ENCODE measurements at places on chromosomes 2 and 18. TPM values are rescaled to one million over a fixed set of nuclear protein-coding genes. Genes with fewer than 3 reads are reported as not detected.

DNA sequence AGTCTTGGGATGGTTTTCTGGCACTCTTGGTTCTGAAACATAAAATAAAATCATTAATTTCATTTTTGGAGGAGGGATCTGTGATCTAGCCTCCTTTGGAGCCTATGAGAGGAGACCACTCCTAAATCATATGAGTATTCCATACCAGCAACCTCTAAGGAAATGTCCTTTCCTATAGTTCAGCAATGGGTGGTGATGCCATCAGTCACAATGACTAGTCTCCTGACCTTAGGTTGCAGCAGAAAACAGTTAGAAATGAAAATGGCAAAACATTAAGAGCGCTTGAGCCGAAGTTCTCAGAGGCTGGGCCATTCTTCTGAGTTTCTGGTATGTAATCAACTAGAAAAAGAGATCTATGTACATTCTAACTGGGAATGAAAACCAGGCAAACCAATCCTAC, 56.5 kb downstream of the TMEM247 start:
- DNase-seq: no peak

DNA sequence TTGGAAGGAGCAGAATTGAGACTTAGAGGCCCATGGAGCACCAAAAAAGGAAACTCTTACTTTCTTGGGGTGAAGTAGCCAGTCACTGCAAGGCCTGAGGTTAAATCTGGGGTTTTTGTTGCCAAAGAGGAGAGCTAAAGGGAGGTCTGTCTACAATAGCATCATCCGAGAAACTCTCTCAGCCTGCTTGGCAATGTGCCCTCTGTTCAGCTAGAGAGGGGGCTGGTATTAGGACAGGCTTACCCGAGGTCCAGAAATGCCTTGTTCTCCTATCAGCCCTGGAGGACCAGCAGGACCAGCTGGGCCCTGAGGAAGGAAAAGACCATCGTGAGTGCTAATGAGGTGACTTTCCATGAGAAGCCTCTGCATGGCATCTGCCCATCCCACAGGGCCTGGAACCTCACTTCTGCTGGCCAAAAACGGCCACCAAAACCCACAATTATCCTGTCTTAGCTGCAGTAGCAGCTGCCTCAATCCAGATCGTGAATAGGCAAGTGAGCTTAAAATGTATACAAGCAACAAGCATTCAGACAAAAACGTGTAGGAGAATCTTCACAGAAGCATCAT, 61.6 kb downstream of the COL6A3 start:
- no peak for DNase-seq

- DNase-seq: no peak
These were observed 20.1 kb downstream of the MAPRE2 start for GRCh38 chr18:35061336-35061735.

DNA sequence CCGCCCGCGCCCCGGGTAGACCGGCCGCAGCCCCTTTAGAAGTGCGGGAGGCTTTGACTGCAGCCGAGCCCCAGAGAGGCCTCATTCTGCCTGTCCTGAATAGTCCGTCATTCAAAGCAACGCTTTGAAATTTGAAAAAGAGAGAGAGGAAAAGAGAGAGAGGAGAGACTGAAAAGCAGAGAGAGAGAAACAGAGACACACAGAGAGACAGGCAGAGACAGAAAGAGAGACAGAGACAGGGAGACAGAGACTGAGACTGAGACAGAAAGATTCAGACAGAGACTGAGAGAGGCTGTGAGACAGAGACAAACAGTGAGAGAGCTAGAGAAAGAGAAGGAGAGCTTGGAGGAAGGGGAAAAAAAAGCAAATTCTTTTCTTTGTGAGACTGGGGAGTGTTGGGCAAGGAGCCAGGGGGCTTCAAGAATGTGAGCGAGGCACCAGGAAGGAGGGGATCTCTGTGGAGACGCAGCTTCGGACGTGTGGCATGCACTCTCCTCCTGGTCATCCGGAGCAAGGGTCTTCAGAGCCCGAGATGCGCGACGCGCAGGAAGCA, 73.1 kb downstream of the MYCN start:
- DNase-seq: no peak

GRCh38 chr2:11662882-11663281, 7.1 kb downstream of the NTSR2 start:
- no peak for DNase-seq

DNA sequence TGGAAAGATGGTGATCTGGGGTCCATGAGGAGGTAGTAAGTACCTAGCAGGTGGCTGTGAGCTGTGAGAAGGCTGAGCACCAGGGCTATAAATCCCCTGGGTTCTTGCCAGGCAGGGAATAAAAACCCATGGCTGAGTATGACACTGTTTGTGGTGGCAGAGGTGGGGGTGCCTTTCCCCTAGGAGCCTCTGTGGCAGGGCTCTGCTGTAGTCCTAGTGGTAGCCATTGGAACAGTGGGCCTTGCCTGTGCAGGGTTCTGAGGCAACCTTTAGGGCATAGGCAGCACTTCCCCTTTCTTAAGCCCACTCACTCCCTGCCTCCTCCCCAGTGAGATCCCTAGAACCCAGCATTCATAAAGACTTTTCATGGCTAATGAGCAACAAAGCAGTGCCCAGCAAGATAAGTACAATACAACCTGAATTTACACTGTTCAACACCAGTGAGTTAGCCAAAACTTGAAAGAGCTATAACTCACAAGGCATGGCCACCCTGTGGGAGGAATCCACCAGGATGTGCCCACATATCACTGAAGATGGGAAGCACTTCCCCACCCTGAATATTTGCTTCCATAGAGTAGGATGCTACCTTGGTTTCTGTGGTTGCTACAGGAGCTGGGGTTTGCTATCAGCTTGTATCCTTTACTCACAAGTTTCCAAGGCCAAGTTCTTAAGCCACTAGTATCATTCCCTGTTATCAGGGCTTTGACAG, 100.9 kb upstream of the NEUROD1 start:
- no peak for DNase-seq

GRCh38 chr2:206105541-206105940, 19.6 kb upstream of the INO80D start:
- no peak for DNase-seq

DNA sequence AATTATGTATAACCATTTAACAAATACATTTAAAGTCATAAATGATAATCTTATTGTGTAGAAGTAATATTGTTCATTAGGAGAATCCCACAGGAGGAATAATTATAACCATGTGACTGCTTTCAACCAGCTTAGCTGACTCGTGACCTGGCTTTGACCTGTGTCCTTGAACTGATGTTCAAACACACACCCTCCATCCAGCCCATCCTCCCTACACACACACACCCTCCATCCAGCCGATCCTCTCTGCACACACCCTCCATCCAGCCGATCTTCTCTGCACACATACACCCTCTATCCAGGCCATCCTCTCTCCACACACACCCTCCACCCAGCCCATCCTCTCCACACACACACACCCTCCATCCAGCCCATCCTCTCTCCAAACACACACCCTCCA, 83.5 kb downstream of the EIPR1 start:
- DNase-seq: peak; percentile 8

The SCTR gene
- not detected for total RNA-seq

The ANKRD30B gene
- 1.1 TPM for total RNA-seq

The NEDD4L gene
- 18.1 TPM for total RNA-seq

GRCh38 chr2:102979429-102979828, 217.6 kb downstream of the TMEM182 start:
- no peak for DNase-seq

DNA sequence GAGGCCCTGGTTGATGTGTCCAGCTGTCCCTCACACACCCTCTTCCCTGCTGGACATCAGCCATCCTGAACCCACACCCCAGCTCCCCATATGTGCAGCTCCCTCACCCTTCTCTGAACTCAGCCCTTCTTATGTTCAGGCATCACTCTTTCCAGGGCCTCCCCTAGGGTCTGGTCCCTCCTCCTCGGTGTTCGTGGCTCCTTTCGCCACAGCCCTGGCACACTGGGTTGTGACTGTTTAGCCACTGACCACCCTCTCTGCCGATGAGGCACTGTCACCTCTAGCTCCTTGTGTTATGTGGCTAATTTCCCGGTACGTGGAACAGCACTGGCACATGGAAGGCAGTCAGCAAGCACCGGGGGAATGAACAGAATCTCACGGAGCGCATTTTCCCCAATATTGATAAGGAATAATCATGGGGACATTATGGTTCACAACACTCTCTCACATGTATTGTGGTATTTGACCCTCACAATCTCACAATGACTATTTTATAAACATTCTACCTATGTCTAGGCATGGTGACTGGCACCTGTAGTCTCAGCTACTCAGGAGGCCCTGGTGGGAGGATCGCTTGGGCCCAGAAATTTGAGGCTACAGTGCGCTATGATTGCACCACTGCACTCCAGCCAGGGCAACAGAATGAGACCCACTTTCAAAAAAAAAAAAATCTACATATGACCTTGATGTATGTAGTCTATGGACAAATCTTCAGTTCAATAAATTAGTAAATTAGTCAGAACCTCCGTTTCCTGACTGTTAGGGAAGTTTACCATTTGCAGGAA, 292.1 kb downstream of the MYT1L start:
- DNase-seq: no peak

DNA sequence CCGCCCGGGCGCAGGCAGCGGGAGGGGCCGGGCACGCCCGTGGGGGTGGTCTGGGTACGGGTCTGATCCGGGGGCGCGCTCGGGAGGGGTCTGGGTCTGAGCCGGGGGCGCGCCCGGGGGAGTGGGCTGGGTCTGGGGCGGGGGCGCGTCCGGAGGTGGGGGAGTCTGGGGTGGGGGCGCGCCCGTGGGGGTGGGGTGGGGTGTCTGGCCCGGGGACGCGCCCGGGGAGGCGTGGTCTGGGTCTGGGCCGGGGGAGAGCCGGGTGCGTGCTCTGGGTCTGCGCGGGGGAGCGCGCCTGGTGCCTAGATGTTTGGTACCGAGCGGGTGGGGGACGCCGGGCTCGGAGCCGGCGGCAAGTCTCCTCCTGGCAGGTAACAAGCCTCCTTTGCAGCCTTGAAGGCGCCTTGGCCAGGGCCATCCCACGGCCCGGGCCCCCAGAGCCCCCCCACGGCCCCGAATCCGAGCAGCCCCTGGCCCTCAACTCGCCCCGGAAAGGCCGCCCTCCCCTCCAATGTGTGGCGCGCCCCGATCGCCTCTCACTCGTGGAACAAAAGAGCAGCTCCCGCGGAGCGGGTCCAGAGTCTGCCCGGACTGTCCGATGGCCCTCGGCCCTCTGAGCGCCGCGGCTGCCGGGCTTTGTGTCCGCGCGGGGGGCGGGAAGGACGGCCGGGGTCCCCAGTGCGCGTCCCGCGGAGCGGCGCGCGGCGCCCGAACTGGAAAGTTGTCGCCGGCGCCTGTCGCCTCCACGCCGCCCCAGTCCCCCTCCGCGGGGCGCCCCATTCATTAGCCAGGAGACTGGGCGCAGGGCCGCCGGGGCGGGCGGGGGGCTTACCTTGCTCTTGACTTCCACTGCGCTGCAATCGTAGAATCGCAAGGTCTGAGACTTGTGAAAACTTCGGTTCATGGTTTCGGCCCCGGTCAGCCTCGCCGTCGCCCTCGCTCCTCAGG, 595 bp downstream of the PARD6G start:
- DNase-seq: no peak

DNA sequence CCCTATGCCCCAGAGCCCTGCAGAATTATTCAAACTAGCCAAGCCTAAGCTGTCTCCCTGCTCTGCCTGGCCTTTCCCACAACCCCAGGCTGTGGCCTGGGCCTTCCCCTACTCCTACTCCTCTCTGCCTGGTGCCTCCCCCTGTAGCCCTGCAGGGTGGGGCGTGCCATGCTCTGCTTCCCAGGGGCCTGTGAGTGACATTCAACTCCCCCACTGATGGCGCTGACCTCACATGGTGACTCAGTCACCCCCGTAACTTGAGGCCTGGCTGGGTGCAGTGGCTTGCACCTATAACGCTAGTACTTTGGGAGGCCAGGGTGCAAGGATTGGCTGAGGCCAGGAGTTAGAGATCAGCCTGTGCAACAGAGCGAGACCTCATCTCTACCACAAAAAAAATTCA, 60.6 kb downstream of the KIF1A start:
- peak; percentile 3 for DNase-seq

GRCh38 chr2:193980599-193980998, 1676.4 kb upstream of the SLC39A10 start:
- no peak for DNase-seq

The CCL20 gene
- total RNA-seq: 2.3 TPM

GRCh38 chr2:132664096-132664495, 5.9 kb downstream of the LYPD1 start:
- no peak for DNase-seq

The ELOA2 gene
- total RNA-seq: not detected

The LINC00305 gene
- not detected for total RNA-seq

DNA sequence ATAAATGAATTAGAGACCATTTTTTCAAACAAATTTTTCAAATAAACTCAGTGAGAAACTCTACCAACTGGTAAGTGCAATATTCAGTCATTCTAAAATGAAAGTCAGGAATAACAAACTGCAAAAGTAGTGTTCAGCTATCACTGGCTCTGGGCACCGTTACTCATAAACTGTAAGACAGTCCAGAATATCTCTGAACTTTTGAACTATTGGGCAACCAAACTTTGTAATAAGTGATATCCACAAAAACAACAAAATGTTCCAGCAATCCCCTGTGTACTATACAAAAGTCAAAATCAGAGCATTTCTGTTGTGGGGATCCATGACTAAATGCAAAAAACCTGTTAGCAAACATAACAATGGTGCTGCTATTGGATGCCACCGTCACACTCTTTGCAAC, 56.3 kb downstream of the SLC25A12 start:
- peak; percentile 84 for DNase-seq

DNA sequence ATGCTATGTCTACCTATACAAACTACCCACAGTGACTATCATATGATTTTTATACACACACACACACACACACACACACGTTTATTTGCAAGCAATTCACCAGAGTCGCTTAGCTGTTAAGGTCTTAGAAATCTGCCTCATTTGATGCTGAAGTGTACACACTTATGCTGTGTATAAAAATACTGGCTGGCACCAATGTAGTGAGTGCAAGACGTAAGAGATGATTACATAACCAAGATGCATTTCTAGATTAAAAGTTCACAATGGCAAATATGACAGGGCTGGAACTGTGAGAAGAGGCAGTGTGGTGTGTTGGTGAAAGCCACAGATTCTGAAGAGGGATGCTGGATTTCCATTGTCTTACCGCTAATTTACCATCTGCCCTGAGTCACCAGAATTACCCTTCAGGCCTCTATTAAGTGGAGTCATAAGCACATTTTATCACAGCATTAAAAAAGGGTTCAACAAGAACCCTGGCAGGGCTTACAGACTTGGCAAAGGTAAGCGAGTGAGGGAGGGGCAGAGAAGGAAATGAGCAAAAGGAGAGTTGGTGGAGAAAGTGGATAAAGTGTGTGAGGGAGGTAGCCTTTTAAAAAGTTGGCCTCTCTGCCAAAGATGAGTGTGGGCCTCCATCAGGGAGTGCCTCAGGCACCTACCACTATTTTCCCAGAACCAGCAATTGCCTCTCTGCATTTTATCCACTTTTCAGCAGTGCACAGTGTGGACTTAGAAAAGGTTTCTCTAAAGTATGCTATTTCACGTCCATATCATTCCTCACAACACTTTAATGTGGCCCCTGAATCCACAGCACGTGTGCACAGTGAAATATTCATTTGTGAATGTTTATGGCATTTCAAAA, 21.5 kb downstream of the MEIS1 start:
- DNase-seq: no peak

- DNase-seq: no peak
These were observed 98.4 kb upstream of the NEUROD1 start for GRCh38 chr2:181778621-181779201.

Measured in LHCN-M2 (cell line).